Activated naive CD4-positive, alpha-beta T cell (primary cell): ENCODE measurements at places on chromosomes 4 and X.

DNA sequence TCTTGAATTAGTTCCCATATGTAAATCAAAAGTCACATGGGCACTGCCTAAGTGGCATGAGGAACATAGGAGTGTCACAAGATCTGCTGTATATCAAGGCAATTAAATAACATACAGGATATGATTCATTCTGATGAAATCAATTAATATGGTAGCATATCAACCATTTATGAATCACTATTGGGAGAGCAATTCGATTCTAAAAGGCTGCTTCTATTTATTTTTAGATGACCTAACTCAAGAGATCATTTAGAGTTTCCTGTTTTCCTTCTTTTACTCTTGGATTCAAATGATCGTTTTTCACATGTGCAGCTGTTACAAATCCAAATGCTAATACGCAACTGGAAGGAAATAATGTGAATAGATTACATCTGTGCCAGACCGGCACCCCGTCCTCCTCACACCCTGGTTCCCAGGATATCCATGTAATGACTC, 81.9 kb downstream of the HCCS start:
- no peak for DNase-seq

GRCh38 chr4:8763966-8764901, 107.4 kb downstream of the HMX1 start:
- DNase-seq = no peak

DNA sequence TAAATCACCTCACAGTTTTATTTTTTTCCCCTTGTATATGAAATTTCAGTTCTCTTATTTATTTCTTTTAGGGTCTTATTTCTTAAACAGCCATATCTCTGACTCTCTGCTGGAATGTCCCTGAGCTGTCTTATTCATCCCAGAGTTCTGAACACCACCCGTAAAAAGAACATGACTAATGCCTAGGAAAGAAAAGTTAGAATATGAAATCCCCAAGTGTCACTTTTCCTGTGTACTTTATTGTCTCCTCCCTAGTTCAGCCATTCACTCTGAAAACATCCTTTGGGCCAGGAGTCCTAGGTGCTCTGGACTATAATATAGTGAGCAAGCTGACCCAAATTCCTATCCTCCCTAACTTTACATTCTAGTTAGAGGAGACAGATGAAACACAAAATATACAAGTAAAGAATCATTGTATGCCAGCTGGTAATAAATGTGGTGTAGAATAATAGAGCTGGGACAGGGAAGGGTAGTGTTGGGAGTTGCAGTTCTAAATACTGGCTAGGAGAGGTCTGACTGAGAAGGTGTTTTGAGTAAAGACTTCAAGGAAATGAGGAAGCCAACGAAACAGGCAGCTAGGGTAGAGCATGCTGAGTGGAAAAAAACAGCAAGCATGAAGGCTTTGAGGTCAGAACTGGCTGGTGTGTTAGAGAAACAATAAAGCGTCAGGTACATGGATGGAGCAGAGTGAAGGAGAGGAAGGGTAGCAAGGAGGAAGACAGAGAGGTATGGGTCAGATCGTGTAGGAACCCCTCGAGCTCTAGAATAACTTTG, 40.6 kb upstream of the FTHL17 start:
- DNase-seq = no peak

DNA sequence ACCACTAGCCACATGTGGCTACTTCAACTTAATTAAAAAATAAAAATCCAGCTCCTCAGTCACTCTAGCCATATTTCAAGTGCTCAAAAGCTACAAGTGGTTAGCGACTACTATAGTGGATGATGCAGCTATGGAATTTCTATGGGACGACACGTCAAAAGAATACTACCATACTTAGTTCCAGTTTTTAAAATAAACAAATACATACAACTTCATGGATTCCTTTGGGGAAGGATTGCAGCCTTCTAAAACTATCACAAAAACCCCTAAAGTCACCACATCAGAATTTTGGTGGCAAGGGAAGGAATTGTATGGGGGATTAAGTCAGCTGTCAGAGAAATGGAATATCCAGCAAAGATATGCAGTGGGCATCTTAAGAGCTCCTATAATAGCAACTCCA, 6.5 kb downstream of the ZNF280C start:
- DNase-seq = no peak

GRCh38 chrX:9955506-9955905, 11.7 kb upstream of the CLDN34 start:
- DNase-seq = no peak

DNA sequence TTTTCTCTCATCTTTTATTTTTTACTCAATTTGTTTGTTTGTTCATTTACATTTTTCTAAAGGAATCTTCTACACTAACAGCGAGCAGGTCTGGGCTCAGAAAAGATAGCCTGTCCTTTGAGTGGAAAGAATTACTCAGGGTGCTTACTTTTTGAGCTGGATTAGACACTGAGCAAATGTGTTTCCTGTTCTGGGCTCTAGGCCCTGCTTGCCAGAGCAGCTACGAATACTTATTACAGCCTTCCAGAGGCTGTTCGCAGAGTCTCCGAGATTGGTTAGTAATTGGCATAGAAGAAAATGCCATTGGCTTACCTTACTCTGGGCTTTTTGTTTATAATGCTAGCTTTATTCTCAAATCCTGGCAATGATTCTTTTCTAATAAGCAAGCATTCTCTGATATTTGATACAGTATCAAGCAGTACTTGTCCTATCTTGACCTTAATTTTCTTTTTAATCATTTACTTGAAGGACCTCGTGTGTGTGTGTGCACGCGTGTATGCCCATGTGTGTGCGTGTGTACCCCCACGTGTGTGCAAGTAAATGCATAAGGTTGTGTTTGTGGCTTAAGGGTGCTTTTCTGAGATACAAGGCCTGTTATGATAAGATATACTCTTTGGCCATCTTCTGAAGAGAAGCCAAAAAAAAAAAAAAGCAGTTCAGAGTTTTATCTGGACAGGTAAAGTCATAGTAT, 76.2 kb upstream of the GRXCR1 start:
- no peak for DNase-seq

GRCh38 chr4:63123441-63123840, 1285.8 kb downstream of the TECRL start:
- no peak for DNase-seq

- no peak for DNase-seq
These were observed 263.4 kb upstream of the PITX2 start for GRCh38 chr4:110886270-110886669.

GRCh38 chrX:30864383-30864785, 24.7 kb downstream of the TAB3 start:
- DNase-seq = no peak

GRCh38 chrX:12814420-12814819, 23.2 kb downstream of the PRPS2 start:
- DNase-seq = peak; percentile 17

DNA sequence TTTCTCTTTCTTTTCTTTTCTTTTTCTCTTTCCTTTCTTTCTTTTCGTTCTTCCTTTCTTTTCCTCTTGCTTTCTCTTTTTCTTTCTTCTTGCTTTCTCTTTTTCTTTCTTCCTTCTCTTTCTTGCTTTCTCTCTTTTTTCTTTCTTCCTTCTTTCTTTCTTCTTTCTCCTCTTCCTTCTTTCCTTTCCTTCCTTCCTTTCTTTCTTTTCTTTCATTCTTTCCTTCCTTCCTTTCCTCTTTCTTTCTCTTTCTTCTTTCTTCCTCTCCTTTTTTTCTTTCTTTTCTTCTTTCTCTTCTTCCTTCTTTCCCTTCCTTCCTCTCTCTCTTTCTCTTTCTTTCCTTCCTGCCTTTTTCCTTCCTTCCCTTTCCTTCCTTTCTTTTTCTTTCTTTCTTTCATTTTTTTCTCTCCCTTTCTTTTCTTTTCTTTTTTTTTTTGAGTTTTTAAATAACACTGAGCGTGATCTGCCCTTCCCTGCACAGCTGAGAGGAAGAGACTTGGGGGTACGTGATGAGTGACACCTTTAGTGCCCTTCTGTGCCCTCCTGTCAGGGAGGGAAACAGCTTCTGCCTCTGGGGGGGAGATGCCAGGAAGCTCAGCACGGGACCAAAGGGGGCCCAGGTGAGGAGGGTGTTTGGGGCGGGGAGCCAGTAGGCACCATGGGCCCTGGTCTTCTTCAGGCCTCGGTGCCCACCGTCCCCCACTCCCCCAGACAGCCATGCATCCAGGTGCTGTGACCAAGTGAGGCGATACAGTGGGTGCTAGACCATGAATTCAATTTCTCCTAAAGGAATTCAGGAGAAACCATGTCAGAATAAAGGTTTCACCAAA, 36.6 kb upstream of the CDKN2AIP start:
- no peak for DNase-seq

GRCh38 chr4:82774711-82775171, 23.9 kb downstream of the SCD5 start:
- no peak for DNase-seq

DNA sequence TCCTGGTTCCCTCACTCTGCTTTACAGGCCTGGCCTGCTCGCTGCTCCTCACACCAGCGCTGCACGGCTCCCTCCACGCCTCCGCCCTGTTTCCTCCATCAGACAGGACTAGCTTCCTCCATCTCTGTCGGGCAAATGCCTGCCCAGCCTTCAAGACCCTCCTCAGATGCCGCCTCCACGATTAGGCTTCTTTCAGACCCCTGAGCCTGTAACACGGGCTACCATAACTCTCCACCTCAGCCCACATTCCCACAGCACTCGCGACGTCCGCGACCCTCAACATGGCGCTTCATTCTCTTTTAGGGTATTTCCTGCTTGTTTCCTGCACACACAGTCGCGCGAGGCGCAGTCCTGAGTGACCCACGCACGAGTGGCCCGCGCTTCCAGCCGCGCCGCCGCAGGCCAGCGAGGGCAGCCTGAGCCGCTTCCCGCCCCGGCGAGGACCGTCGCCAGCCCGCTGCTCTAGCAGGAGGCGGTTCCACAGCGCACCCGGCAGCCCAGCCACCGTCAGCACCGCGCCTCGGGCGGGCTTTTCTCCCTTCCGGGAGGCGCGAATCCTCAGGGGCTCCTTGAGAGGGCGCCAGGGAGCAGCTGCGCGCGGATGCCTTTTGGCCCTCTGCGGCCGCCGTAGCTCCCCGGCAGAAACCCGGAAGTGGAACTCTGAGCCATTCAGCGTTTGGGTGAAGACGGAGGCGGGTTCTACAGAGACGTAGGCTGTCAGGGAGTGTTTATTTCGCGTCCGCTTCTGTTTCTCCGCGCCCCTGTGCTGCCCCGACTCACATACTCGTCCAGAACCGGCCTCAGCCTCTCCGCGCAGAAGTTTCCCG, at the start of gene FRG1:
Gene FRG1, plus strand, starts transcription at position 695 of the 827 bp plus-strand sequence. CDS start 138 bp downstream, outside the sequence.
- DNase-seq = no peak

DNA sequence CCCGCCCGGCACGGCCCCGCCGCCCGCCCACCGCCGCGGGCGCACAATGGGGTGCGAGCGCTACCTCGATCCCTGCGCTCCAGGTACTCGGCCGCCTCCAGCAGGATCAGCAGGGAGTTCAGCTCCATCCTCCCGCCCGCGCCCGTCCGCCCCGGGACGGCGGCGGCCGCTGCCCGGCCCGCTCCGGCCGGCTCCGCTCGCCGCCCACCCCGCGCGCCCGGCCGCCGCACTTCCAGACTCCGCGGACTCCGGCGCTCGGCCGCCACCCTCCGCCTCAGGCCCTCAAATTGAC, at the start of gene MXD4:
Gene MXD4, minus strand, starts transcription at position 257 of the 292 bp plus-strand sequence. Its CDS starts 129 bp downstream, at position 128.
- DNase-seq = no peak

GRCh38 chr4:103201253-103201652, 3.1 kb upstream of the CENPE start:
- no peak for DNase-seq

GRCh38 chrX:119218198-119218597, 17.9 kb upstream of the PGRMC1 start:
- no peak for DNase-seq

DNA sequence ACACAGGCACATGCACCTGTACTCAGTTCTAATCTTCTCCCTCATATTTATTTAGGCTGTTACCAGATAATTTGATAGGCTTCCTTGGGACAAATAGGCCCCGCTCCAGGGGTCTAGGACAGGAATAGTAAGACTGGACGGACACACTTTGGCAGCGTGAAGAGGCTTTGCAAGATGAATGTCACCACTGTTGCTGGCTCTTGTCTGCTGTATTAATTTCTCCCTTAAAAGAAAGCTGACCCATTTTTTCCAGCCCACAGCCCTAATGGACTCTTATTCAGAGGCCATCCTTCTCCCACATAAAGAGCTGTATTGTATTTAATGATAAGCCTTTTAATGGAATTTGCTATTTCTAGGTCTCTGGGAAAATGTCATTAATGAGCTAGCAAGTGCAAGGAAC, 18.0 kb downstream of the FAM184B start:
- no peak for DNase-seq
